ENCODE measurements at places on chromosomes 2 and 18.

GRCh38 chr2:14631406-14632040, 994 bp upstream of the LRATD1 start:
- no peak for DNase-seq

DNA sequence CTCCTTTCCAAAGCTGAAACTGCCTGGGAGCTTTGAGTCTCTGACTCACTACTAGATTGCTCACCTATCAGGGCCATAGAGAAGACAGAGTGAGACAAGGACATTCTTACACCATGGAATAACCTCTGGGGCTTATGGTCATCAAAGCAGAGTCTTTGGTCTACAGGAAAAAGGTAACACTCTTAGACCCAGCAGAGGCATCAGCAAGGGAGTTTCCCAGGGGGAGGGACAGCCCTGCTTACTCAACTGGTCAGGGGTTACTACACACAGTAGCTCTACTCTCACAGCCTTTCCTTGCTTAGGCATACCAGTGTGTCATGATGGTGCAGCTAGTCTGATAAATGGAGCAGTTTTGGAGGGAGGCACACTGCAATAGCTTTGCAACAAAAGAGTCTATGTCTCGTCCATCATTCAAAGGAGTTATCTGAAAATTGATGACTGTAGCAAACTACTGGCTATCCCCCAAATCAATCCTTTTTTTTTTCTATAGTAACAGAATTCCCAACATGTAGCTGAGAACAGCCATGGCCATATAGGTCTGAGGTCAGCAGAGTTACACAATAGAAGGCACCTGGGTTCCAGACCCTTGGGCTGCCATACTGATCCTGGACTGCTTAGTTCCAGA, 22.4 kb upstream of the CD28 start:
- DNase-seq = peak; percentile 12

DNA sequence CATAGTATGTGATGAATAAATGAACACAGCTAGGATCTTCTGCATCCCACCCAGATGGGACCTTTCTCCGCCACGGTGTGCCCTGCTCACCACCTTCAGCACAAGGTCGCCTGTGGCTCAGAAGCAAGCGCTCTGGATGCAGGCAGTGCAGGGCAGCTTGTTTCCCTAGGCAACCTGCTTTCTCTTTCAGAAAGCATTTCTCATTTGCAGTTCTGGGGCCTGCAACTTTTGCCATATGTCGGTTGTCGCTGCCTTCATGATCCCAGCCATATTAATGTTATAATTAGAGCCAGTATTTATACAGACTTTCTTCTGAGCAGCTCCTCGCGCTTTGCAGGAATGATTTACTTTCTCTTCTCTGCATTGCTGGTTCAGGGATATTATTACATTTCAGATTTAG, 692.8 kb downstream of the RNF144A start:
- DNase-seq = no peak

- no peak for DNase-seq
Observed at GRCh38 chr2:134739879-134740301, 21.1 kb upstream of the TMEM163 start.

- no peak for DNase-seq
Observed at GRCh38 chr2:135620198-135620597, 88.9 kb downstream of the R3HDM1 start.

DNA sequence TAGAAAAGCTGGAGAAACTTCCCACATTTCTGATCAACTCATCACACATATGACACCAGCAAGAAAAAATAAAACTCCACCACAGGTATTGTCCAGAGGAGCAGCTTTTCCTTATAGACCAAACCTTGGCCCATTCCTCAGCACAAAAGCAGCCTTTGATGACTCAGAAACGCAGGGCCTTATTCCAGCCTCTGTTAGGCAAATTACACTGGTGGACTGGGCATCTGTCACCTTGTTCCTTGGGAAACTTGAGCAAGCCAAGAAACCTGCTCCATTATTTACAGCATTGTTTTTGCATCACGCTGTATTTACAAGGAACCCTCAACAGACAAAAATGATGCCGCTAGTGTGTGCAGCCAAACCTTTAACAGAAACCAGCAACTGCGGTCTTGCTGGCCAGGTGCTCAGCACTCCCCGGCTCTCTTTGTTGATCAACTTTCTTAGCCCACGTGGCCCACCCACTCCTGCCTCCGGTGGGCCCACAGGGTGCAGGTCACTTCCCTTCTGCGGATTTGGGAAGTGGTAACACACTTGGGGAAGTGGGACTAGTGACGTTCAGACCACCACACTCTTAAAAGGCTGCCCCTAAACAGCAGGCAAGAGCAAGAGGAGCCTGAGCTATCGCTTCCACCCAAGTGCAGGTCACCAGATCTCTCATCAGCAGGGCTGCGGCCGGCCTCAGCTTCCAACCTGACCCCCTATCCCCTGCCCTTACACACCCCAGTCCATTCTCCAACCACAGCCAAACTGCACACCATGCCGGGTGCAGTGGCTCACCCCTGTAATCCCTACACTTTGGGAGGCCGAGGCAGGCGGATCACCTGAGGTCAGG, 1.5 kb downstream of the AP1S3 start:
- no peak for DNase-seq

GRCh38 chr2:27569398-27569797, 13.4 kb upstream of the ZNF512 start:
- no peak for DNase-seq

- no peak for DNase-seq
Observed at GRCh38 chr2:159518321-159519005, 97.9 kb downstream of the BAZ2B start.

GRCh38 chr2:42368817-42369531, 8.0 kb upstream of the COX7A2L start:
- no peak for DNase-seq

DNA sequence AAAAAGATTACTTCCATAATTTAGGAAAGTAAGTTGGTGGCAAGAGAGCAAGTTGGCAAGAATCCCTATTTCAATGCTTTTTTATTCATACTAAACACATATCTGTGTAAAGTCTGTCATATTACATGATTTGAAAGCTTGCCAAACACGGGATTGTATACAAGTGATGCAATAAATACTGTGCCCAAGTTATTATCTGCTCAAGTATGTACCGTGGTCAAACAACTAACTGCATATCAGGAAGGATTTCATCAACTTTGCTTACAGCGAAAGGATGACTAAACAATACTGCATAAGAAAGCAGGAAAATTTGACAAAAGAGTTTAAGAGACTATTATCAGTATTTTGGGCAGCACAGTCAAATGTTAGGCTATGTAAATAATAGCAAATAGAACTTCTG, 69.6 kb upstream of the SCN1A start:
- DNase-seq = no peak

DNA sequence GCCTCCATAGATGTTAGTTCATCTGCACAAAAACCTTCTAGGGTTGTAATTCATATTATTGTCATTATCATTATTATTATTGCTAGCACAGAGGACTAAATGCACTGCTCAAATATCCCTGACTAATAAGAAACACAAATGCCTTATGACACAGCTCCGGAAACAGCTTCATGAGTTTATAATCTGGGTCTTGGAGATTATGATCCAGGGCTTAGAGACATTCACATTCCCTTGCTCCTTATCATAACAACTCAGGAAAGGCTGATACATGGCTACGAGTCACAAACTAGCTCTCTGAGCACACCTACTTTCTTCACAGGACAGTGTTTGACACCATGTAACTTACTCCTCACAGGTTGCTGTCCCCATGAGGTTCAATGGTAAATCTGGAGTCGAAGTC, 102.2 kb upstream of the TTC39C start:
- no peak for DNase-seq

GRCh38 chr18:74633652-74634352, 36.1 kb downstream of the ZNF407 start:
- no peak for DNase-seq

- DNase-seq = no peak
Observed at GRCh38 chr18:59062643-59063006, 77.1 kb upstream of the SEC11C start.

- no peak for DNase-seq
Observed at GRCh38 chr2:105364436-105365139, 27.2 kb downstream of the C2orf49 start.

DNA sequence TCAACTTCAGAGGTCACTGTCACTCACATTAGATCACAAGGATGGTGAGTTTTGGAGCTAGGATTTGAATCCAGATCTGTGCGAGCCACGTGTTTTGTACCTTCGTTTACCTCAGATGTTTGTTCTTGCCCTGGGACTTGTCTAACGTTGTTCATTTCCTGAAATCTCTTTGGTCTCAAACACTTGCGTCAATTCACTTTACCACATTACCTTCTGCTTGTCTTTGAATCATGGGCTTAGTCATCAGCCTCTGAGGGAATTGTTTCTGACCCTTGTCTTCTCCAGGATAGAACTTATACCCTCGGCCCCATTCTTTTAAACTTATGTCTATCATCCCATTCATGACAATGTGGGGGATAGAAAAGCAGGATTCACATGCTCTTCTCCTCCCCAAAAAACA, 282.7 kb downstream of the DCDC2C start:
- no peak for DNase-seq

DNA sequence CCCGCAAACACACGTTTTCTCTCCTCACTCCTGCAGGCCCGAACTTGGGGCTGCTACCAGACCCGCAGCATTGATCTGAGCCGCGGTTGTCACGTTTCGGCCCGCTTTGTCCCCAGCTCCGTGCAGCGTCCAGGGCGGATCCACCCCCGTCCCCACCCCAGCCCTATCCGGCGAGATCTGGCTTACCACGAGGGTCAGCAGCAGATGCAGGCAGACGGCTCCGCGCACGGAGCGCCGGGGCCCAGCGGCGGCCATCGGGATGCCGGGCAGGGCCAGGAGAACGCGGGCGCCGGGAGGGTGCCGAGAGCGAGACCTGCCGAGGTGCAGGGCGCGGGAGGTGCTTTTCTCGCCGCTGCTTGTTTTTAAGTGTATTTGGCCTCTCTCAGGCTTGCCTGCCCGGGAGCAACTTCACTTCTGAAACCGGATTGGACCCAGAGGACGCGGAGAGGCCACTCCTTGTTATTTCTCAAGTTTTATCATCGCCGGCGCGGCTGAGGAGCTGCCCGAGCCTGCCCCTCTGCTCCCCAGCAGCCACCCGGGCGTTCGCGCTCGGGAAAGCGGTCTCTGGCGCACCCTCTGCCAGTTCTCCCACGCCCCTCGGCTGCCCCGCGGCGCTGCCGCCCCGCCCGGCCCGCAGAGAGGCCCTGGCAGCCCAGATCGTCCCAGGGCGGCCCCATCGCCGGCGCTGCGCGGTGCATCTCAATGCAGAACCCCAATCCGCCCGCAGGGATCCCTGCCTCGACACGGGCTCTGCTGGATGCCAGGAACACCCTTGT, at the start of gene DSC3:
TSS of gene DSC3 (minus strand) at position 337 of the 776 bp plus-strand sequence. CDS start at position 255, 82 bp downstream.
- no peak for DNase-seq

DNA sequence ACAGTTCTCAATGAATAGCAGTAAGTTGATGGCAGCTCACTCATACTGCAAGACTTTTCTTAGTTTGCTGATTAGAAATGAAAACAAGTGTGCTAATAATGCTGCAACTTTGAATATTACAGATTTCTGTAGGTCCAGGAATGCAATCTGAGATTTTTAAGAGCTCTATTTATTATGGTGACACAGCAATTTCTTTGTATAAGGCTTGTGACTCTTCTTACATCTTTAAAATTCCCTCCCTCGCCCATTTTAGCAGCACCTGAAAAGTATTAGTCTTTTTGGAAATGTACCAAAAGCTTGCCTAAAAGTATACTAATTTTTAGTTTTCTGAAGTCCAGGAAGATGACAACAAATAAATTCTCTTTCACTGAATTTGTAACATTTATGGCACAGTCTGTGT, 4.4 kb upstream of the HTR2B start:
- DNase-seq = no peak

- no peak for DNase-seq
Observed at GRCh38 chr2:137764646-137765045, 199.6 kb upstream of the HNMT start.

- DNase-seq = no peak
Observed at GRCh38 chr2:189409131-189409530, 32.1 kb upstream of the WDR75 start.

GRCh38 chr2:232008907-232009638, 47.6 kb downstream of the DIS3L2 start:
- no peak for DNase-seq

DNA sequence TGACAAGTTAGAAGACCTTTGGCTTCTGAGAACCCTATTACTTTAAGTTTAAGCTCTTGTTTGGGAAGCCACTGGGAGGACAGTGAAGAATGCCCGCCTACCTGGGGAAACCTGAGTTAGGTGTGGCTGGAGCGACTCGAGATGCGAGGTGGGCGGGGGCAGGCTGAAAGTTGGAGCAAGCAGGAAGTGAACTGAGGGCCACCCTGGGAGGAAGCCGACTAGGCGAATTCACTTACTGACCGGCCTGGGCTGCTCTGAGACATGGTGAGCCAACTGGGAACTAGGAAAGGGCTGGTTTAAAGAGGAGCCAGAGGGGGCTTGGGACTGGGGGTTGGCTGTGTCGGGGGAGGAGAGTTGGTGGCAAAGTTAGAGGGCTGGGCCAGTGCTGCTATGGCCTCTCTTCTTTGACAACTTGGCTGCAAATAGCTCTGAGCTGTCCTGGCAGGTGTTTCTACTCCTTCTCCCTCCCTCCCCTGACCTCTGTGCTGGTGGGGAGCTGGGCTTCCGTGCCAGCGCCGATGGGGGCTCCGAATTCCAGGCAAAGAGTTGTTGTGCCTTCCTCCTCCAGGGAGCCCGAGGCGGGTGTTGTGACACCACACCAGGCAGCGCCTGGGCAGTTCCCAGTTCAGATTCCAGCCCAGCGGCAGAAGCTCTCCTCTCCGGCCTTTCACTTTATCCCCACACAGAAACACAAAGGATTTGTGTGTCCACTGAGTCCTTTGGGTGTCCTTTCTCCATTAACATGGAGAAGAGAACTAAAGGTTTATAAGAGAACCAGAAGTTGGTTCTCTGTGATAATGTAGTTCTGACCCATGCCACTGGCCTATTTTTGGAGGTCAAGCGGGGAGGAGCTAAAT, at the start of gene VAMP8:
TSS of gene VAMP8 (plus strand) at position 201 of the 857 bp plus-strand sequence. CDS start at position 262, 61 bp downstream.
- peak; percentile 58 for DNase-seq

Measured in activated T-cell treated with anti-CD3 and anti-CD28 coated beads for 48 hours (primary cell).